ENCODE measurements at places on chromosomes 3 and 15.

DNA sequence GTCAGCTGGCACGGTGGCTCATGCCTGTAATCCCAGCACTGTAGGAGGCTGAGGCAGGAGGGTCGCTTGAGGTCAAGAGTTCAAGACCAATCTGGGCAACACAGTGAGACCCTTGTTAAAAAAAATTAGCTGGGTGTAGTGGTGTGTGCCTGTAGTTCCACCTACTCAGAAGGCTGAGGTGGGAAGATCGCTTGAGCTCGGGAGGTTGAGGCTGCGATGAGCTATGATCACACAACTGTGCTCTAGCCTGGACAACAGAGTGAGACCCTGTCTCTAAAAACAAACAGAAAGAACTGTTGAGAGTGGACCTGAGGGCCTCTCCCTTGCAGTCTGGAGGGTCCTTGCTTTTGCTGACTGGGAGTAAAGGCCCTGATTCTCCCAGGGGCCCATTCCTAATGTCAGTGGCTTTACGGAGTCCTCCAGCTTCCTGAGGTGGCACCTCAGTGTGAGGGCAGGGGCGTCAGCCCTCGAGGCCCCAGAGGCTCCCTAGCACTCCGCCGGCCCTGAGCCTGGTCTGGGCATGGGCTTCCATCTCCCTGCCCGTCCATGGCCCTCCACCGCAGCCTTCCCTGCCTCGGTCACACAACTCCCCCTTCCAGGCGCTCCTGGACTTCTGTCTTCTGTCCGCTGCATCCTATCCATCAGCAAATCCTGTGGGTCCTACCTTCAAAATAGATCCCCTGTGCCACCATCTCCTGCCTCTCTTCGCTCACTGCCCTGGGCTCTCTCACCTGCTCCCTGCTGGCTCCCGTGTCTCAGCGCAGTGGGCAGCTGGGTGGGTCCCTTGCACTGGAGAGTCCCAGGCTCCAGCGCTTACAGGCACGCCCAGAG lies 19.0 kb downstream of the FBLN2 start:
- DNase-seq: no peak

- DNase-seq: no peak
Measured at GRCh38 chr3:67048067-67048714, 50.1 kb downstream of the KBTBD8 start.

DNA sequence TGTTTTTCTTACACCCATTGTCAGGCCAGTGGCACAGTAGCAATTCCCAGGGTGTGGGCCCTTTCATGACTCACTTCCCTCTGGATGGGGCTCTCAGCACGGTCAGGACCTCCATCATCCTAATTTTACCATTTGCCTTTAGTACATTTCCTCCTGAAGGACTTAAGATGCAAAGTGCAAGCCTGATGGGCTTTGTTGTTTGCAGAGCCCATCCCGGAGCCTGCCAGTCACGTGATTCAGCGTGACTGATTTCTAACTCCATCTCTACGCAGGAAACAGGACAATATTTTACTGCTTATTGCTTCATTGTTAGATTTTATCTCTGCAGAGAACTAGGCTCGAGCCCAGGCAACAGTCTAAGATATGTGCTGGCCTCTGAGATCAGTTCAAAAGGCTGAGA lies 223.7 kb downstream of the PDZRN3 start:
- no peak for DNase-seq

- no peak for DNase-seq
Measured at GRCh38 chr3:99066863-99067262, 165.4 kb upstream of the DCBLD2 start.

GRCh38 chr3:135141672-135142071 lies 346.6 kb downstream of the EPHB1 start:
- no peak for DNase-seq

DNA sequence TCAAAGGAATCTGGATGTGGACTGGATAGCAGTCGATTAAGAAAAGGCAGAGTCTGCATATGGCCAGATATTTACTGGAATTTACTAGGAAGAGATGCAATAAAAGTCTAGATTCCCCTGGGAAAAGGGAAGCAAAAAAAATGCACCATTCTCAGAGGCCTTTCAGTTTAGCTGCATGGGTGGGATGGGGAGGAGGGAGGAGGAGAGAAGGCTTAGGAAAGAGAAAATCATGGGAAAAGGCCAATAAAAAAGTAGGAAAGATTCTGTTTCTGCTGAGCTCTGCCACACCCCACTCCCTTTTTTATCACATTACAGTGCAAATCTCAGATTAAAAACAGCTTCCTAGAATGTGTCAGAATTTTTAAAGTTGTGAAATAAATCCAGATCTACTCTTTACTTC lies 103.6 kb downstream of the ADAMTS9 start:
- no peak for DNase-seq

- DNase-seq: no peak
Measured at GRCh38 chr15:56985856-56986255, 67.4 kb downstream of the TCF12 start.

- DNase-seq: no peak
Measured at GRCh38 chr15:70063261-70063925, 34.3 kb downstream of the TLE3 start.

DNA sequence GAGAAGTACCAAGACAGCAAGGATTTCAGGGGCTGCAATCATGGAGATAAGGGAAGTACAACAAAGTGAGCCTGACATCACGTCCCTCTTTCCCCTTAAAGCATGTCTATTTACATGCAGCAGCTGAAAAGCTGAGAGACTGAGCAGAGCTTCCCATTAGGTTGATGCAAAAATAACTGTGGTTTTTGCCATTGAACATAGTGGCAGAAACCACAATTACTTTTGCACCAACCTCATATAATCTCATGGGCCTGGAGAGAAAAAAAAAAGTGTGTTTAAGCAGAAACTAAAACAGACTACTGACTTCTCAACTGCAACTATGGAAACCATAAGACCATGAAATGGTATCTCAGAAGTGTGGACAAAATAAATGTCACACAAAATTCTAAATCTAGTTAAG lies 48.3 kb downstream of the CCDC12 start:
- DNase-seq: no peak

- no peak for DNase-seq
Measured at GRCh38 chr15:57224664-57225063, 151.6 kb upstream of the CGNL1 start.

DNA sequence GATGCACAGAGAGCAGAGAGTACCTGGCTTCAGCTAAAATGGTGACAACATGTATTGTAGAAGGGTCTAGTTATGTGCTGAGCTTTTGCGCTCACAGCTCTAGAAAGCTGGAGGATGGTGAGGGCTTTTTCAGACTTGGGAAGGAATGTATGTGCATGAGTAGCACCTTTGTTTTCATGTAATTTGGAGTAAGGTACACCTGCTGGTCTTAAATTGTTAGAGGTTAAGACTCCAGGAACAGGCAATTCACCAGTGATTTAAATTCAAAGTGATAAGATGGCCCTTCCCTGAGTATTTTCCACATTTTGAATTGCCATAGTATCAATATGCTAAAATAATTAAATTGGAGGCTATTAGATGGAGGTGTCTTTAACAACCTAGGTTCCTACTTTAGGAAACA lies 436.4 kb upstream of the GOLIM4 start:
- no peak for DNase-seq

DNA sequence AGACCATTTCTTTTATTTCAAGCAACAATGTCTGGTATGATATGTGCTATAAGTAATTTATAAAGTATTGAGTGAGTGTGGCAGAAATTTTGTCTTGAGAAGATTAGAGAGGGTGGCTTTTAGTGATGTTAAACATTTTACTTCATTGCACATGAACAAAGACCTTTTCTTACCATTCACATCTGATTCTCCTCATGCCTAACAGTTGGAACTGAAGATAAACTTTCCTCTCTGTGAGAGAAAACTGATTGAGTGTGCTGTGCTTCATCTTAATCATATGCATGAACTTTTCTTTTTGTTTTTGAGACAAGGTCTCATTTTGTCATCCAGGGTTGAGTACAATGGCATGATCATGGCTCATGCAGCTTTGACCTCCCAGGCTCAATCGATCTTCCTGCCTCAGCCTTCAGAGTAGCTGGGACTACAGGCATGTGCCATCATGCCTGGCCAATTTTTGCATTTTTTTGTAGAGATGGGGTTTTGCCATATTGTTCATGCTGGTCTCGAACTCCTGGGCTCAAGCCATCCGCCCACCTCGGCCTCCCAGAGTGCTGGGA lies 377.7 kb upstream of the GOLIM4 start:
- DNase-seq: no peak
